ENCODE measurements at places on chromosomes 4 and X.

DNA sequence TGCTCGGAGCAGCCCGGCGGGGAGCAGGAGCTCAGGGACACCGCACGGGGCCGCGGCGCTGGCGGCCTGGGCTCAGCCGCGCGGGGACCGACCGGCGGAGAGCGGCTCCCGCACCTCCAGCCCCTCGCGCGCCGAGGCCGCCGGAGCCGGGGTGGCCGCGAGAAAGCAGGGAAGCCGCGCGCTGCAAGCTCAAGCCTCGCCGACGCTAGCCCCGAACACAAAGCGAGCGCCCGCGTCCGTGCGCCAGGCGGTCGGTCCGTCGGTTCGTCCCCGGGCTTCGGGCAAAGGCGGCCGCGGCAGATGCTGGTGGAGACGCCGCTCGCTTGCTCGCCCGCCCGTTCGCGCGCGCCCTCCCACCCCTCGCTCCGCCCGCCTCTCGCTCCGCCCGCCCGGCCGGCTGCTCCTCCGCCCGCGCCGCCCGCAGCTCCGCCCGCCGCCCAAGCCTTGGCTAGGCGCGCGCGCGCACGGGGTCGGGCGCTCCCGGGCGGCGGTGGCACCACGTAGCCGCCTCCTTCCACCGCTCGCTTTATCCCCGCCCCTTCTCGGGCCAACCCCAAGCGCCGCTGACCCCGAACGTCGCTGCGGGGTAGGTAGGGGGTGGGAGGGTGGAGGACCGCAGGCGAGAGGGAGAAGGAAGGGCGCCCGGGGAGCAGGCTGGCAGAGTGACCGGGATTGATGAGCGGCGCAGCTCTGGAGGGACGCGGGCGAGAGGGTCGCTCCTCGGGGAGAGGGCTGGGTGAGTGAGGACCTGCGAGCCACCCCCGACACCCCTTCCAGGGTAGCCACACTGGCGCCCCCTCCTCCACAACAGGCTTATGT lies at the start of gene TSPAN5:
TSS of gene TSPAN5 (minus strand) at position 325 of the 819 bp plus-strand sequence.
- no peak for DNase-seq

- no peak for DNase-seq
Measured at GRCh38 chr4:7304436-7304835, 112.1 kb downstream of the SORCS2 start.

GRCh38 chr4:130186931-130187330 lies 1091.0 kb downstream of the C4orf33 start:
- DNase-seq = no peak

DNA sequence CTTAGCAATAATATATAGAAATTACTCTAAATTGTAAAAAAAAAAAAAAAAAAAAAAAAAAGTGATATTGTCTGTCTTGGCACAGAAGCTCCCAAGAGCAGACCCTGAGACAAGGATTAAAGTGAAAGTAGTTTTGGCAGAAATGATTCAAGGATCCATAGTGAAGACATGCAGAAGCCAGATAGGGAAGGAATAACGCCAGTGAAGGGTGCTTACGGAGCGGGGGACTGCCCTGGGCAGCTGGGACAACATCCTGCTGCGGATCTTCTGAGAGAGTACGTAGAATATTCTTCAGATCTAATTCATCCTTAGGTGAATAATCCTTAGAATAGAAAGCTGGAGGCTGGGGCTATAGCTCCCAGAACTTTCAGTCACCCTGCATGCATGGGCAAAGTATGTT lies 39.8 kb downstream of the ARHGAP24 start:
- DNase-seq = no peak

DNA sequence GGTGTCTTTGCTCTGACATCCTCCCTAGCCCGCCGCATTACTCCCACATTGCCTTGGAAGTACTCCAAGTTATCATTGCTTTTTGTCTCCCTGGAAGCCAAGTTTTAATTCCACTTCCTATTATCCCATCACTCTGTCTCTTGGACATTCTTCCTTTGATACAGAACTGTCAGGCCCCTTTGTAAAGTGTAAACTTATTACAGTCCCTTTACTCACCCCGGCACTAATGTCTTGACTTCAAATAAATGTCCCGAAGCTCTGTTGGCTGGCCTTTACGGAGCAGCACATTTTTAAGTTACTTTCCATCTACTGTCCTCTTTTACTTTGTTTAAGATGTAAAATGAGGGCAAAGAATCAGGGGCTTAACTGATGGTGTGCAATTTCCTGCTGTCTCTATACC lies 223.5 kb upstream of the IGFBP7 start:
- DNase-seq = no peak

GRCh38 chr4:170128219-170128804 lies 38.6 kb upstream of the AADAT start:
- DNase-seq = no peak

DNA sequence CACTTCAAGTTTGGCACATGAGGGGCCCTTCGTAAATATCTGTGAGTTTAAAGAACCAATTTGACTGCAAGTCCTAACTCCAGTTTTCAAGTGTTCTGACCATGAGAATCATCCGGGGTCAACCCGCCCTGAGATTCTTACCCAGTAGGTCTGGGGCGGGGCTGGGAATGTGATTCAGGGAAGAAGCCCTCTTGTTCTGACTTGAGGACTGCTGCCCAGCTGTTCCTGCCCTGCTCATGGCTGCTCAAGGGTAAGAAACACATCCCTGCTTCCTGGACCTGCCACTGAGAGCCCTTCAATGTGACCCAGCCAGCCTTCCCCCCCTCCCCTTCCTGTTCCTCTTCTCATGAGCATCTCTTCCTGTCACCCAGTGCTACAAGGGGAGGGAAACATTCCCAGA lies 92.7 kb upstream of the PGRMC2 start:
- DNase-seq = no peak

All from forelimb muscle (tissue), 1 donor.